ENCODE measurements at places on chromosomes 3 and 15.

- DNase-seq, result no peak
Measured at GRCh38 chr3:141015481-141015880, 35.7 kb upstream of the SPSB4 start.

DNA sequence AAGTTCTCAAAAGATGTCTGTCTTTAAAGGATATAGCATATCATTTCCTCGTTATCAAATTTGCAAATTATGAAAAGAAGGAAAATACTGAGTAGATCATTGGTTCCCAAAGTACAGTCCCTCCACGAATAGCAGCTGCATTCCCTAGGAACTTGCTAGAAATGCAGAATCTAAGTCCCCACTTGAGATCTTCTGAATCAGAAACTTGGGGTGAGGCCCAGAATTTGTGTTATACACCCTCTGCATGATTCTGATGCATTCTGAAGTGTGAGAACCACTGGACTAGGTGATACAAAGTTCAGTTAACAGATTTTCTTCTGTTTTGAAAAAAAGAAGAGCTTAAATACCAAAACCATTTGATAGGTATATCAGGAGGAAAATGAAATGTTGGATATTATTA is 77.1 kb downstream of the SLC25A26 start:
- DNase-seq, result no peak

DNA sequence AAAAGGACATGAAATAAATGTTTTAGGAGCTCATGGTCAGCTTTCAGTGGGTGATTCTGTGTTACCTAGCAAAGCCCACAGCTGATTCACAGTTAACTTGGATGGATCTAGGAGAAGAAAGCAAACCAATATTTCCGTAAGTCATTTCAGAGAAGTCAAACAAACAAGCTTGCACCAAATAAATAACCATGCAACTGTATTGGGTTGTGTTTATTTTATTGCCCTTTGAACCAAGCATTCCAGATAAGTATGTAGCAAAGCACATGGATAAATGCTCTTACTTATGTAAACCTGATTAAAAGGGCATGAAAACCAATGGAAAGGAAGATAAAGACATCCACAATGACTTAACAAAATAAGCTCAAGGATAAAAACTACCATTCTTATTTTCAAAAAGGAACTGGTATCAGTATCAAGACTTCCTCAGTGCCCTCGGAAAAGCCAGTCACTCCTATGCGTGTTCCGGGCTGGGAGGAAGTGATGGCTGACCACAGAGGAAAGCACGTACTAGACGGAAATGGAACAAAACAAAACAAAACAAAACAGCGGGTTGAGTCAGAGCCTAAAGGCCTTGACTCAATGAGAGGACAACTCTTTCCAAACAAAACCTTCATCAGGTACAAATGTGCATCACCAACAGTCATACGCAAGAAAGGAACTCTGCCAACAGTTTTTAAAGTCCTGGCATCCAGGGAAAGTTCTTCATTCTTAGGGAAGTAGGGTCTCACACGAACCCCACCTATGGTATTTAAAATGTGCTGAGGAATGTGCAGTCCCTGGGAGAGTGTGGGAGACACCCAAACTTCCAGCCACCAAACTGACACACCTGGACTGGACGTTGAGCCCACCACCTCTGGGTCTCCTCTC is 103.3 kb downstream of the SNRK start:
- DNase-seq, result peak; percentile 92

- DNase-seq, result peak; percentile 45
Measured at GRCh38 chr3:197030379-197031314, 1.0 kb upstream of the MELTF start.

Measured in hematopoietic multipotent progenitor cell treated with erythropoietin and hydrocortisone succinate and interleukin-3 and kit ligand, for 4 days (in vitro differentiated cells).